MCF 10A (cell line): ENCODE measurements at places on chromosomes 3 and 15. TPM values are rescaled to one million over a fixed set of nuclear protein-coding genes. Genes with fewer than 3 reads are reported as not detected.

GRCh38 chr15:88605189-88606069 lies 15.7 kb upstream of the AEN start:
- H3K27me3 ChIP-seq, result peaks cover 72% of the 10 kb centered on the region
- no peak for DNase-seq
- H3K4me1 ChIP-seq, result no peaks in the 10 kb centered on the region
- H3K36me3 ChIP-seq, result no peaks in the 10 kb centered on the region
- no peak overlapping the region for H3K4me3 ChIP-seq

GRCh38 chr3:175335229-175335628 lies 476.1 kb downstream of the NAALADL2 start:
- no peak overlapping the region for H3K27ac ChIP-seq
- peaks cover 12% of the 10 kb centered on the region for H3K4me1 ChIP-seq
- no peak for DNase-seq
- H3K4me3 ChIP-seq, result no peak overlapping the region

- peak; percentile 9 for DNase-seq
- peak overlapping the region; percentile 94 for H3K27ac ChIP-seq
- peaks cover 19% of the 10 kb centered on the region for H3K36me3 ChIP-seq
- H3K4me3 ChIP-seq, result peak overlapping the region; percentile 98
Measured at GRCh38 chr15:52680041-52680391, 828 bp upstream of the ATOSA start.

DNA sequence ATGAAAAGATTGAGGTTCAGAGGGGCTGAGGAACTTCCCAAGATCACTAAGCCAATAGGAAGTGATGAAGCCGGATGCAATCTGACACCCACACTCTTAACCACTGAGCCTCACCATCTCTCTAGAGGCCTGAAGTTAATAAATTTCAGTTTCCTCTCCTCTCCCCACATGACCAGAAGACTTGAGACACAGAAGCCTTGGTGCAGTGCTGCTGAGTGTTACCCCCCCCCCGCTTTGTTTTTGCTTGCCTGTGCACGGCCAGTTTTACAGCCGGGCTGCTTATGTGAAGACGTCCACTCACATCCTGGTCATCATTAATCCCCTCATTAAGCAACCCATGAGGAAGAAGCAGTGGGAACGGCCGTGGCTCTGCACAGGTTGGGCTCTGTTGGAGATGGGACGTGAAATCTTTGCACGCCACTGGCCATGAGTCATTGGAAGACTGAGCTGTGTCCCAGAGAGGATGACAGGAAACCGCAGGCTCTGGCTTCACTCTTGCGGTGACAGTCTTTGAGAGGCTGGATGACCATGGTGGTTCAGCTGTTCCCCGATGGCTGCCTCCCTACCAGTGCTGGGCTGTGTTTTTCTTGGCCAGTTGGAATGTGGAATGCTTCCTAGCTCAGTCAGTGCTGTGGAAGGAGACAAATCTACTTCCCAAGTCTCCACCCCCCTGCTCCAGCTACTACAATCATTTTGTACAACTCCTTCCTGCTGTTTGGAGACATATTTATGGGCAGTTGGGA lies 232.6 kb upstream of the LRTM1 start:
- H3K27ac ChIP-seq, result peak overlapping the region; percentile 86
- H3K4me3 ChIP-seq, result peak overlapping the region; percentile 28
- DNase-seq, result peak; percentile 97
- no peaks in the 10 kb centered on the region for H3K27me3 ChIP-seq
- H3K4me1 ChIP-seq, result peaks cover 52% of the 10 kb centered on the region

- no peak overlapping the region for H3K27ac ChIP-seq
- DNase-seq, result no peak
- no peaks in the 10 kb centered on the region for H3K27me3 ChIP-seq
- H3K36me3 ChIP-seq, result peaks cover 15% of the 10 kb centered on the region
Measured at GRCh38 chr15:57183614-57184344, 192.5 kb upstream of the CGNL1 start.

GRCh38 chr3:190155752-190156151 lies 35.1 kb upstream of the P3H2 start:
- peaks cover 18% of the 10 kb centered on the region for H3K4me1 ChIP-seq
- DNase-seq, result peak; percentile 79
- peak overlapping the region; percentile 89 for H3K27ac ChIP-seq

- no peak overlapping the region for H3K27ac ChIP-seq
- no peak for DNase-seq
- no peaks in the 10 kb centered on the region for H3K36me3 ChIP-seq
- H3K4me3 ChIP-seq, result no peak overlapping the region
Measured at GRCh38 chr3:56915966-56916586, 114.3 kb upstream of the ARHGEF3 start.

- no peaks in the 10 kb centered on the region for H3K27me3 ChIP-seq
- H3K4me3 ChIP-seq, result no peak overlapping the region
- H3K4me1 ChIP-seq, result no peaks in the 10 kb centered on the region
- no peak overlapping the region for H3K27ac ChIP-seq
- H3K36me3 ChIP-seq, result no peaks in the 10 kb centered on the region
Measured at GRCh38 chr3:74267588-74268184, 346.8 kb downstream of the CNTN3 start.

DNA sequence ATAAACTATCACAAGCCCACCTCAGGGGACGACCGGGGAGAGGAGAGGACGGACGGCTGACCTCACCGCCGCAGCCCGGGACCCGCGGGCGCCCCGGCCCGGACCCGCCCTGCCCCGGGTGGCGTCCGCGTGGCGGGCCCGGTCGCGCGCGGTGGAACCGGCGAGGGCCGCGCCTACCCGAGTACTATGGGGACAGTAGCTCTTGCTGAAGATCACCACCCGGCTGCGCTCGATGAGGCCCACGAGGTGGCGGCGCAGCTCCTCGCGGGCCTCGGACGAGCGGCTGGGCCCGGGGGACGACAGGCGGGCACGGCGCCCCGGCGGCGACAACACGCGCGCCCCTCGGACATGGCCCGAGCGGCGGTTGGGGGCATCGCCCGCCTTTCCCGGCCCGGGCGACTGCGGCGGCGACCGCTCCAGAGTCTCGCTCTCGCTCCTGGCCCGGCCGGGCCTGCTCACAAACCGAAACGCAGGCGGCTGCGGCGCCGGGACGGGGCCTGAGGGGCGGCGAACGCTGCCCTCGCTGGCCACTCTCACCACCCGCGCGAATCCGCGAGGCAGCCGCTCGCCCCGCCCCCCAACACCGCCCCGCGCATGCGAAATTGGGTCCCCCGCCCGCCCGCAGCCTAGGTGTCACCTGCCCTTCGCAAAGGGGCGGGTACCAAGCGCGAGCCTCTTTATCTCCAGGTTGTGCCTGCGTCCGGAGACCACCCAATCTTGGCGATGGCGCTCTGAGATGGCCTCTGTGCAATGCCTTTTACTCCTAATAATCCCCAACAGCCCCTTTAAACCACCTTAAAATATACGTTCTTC lies at the start of gene TXNRD3:
Gene TXNRD3 (minus strand): TSS at position 554 of the 813 bp plus-strand sequence.
- H3K27ac ChIP-seq, result peak within 1 kb of the TSS; percentile 77
- DNase-seq, result peak; percentile 81
- H3K27me3 ChIP-seq, result peaks cover under 1% of the 10 kb centered on the region

GRCh38 chr15:34043391-34043790 lies 4.4 kb upstream of the AVEN start:
- H3K4me3 ChIP-seq, result no peak overlapping the region
- H3K27me3 ChIP-seq, result no peaks in the 10 kb centered on the region
- H3K27ac ChIP-seq, result no peak overlapping the region
- H3K4me1 ChIP-seq, result peaks cover 10% of the 10 kb centered on the region
- no peak for DNase-seq
- peaks cover 7% of the 10 kb centered on the region for H3K36me3 ChIP-seq

DNA sequence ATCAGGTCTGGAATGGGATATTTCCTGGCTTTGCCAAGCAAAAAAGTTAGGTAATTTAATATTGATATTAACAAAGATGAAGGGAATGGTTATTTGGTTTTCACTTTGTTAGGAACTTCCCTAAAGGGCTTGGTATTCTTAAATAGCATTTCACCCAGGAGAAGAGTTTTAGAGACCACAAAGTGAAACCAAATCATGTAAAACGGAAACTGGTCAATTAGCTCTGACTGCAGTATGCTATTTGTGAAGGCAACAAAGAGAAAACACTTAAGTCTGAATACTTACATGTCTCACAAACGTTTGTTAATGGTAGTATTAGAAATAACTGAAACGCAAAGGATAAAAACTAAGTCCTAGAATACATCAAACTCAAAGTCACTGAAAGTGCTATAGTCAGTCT lies 32.4 kb upstream of the SETMAR start:
- no peaks in the 10 kb centered on the region for H3K27me3 ChIP-seq
- H3K4me3 ChIP-seq, result no peak overlapping the region
- H3K4me1 ChIP-seq, result no peaks in the 10 kb centered on the region
- DNase-seq, result no peak
- no peaks in the 10 kb centered on the region for H3K36me3 ChIP-seq

GRCh38 chr3:98406034-98406433 lies 15.6 kb downstream of the OR5K3 start:
- H3K4me1 ChIP-seq, result no peaks in the 10 kb centered on the region
- no peaks in the 10 kb centered on the region for H3K36me3 ChIP-seq
- no peaks in the 10 kb centered on the region for H3K27me3 ChIP-seq
- H3K27ac ChIP-seq, result no peak overlapping the region
- no peak for DNase-seq

GRCh38 chr3:9316881-9317361 lies 45.9 kb upstream of the THUMPD3 start:
- no peaks in the 10 kb centered on the region for H3K4me1 ChIP-seq
- H3K27ac ChIP-seq, result no peak overlapping the region
- no peak for DNase-seq
- H3K36me3 ChIP-seq, result peaks cover 3% of the 10 kb centered on the region
- peaks cover 11% of the 10 kb centered on the region for H3K27me3 ChIP-seq

KNL1 gene
- total RNA-seq, result 7.9 and 11.4 TPM in 2 replicates

KNG1 gene
- total RNA-seq, result not detected in 2 replicates
